ENCODE measurements at places on chromosomes 2 and 18.

DNA sequence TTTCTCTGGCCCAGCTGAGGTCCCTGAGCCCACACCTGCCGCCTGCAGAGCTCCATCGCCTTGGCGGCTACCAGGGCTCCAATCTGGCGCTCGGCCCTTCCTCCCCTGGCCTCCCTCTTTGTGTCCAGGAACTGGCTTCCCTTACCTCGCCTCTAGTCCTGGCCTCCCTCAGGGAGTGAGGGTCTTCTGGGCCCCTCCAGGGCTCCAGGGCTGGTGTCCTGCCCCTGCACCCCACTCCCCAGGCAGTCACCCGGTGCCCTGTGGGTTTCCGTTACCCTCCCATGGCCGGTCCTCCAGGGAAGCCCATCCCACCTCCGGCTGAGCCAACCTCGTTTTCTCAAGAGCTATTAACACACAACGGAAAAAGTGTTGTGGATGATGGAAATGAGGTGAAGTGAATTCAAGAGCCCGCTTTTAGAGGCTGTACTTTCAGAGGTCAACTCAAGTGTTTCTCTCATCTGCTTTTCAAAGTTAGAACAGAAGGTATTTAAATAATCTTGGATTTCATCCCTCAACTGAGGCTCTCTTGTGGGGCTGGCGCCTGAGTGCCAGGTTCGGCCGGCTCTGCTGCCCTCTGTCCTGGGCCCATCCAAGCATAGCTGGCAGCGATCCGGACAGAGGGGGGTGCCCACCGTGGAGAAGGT, 131.9 kb downstream of the ASB1 start:
- DNase-seq: no peak

DNA sequence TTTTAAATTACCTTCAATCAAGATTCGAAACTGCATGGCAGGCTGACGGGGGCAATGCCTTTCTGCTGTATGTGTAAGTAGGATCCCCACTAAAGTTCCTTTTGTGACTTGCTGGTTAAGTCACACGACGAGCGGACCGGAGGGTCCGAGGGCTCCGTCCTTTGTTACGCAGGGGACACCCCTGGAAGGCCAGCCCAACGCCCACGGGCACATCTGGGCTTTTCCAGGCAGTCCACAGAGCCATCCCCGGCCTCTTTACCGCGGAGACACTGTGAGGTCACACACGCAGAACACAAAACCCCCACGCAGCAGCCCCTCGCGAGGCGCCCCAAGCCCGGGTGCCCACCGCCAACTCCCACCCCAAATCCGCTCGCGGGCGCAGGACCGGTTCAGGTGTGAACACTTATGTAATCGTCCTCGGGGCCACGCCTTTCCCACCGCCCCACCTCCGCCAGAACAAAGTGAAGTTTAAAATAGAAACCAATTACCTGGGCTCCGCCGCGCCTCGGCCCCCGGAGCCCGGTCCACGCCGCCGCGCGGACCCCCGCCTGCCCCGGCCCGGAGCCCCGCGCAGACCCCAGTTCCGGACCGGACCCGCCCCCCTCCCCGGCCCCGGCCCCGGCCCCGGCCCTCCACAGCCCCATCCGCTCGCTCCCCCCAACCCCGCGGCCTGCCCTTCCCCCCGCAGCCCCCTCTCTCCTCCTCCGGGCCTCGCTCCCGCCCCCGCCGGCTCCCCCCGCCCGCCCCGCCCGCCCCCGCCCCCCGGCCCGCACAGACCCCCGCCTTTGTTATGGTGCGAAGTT, 4.2 kb downstream of the ZNF516 start:
- peak; percentile 45 for DNase-seq

- DNase-seq: peak; percentile 98
Observed at GRCh38 chr2:8681786-8682692, at the start of gene ID2. Gene ID2 (plus strand): TSS chr2:8682056. CDS start chr2:8682166, 110 bp downstream.

DNA sequence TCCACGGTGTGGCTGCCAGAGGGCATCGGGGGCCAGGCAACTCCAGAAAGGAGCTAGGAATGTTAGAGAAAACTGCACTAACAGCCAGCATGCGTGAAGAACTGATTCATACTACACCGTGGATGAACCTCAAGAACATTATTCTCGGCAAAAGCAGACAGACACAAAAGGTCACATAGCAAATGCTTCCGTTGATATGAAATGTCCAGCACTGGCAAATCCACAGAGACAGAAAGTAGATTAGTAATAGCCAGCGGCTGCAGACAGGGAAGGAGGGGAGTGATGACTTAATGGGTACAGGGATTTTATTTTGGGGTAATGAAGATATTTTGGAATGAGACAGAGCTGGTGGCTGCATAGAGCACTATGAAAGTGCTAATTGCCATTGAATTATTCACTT, 37.4 kb downstream of the SCTR start:
- no peak for DNase-seq

DNA sequence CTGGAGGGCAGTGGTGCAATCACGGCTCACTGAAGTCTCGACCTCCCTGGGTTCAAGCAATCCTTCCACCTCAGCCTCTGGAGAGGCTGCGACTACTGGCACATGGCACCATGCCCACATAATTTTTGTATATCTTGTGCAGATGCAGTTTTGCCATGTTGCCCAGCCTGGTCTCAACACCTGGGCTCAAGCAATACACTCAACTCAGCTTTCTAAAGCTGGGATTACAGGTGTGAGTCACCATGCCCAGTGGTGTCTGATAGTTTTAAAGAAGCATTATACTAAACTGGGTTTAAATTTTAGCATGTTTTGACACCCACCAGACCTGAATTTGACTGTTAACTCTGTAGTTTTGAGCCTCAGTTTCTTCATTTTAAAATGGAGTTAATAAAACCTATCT, 109.4 kb upstream of the SLC38A11 start:
- DNase-seq: no peak

- DNase-seq: peak; percentile 49
Observed at GRCh38 chr2:238061315-238062202, 758 bp downstream of the SCLY start.

DNA sequence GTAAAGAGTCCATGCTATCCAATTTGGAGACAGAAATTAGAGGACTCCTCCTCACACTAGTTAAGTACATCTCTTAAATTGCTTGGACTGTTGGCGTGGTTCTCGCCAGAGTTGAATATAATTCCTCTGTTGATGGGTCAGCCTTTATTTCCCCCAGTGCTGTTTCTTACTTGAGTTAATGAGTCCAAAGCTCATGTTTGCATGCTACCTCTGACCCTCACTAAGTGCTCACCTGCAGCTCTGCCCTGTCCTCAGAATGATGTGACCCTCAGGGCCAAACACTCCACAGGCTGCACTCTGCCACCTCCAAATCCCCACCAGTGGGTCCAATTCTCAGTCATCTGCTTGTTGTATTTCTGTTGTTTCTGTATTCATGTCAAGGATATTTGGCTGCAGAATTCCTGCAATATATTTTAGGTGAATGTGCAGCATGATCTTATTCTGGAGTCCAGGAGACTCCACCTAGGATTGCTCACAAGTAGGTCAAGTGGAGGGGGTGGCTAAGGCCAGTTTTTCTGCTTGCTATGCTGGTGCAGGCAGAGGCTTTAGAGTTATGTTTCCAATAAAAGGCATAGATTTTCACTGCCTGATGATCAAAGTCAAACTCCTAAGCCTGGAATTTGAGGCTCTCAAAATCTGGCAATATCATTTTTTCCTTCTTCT, 37.8 kb downstream of the RDH14 start:
- DNase-seq: no peak

GRCh38 chr18:31247574-31248199, 70.3 kb upstream of the DSG1 start:
- DNase-seq: peak; percentile 81

Measured in mammary epithelial cell (primary cell).